Stimulated activated CD8-positive, alpha-beta memory T cell treated with anti-CD3 and anti-CD28 coated beads, Interleukin-15, amount 100 ng/mL, for 48 hours (primary cell): ENCODE measurements at places on chromosomes 6 and 20.

DNA sequence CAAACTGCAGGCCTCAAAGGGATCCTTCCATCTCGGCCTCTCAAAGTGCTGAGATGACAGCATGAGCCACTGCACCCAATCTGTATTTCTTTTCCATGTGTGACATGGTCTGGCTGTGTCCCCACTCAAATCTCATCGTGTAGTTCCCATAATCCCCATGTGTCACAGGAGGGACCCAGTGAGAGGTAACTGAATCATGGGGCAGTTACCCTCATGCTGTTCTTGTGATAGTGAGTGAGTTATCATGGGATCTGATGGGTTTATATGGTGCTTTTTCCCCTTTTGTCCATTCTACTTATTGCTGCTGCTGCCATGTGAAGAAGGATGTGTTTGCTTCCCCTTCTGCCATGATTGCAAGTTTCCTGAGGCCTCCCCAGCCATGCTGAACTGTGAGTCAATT lies 10.3 kb upstream of the BRPF3 start:
- no peak for DNase-seq

GRCh38 chr6:36984581-36985416 lies 1.2 kb downstream of the MTCH1 start:
- DNase-seq, result peak; percentile 62

GRCh38 chr6:88378639-88379038 lies 212.5 kb upstream of the CNR1 start:
- no peak for DNase-seq

DNA sequence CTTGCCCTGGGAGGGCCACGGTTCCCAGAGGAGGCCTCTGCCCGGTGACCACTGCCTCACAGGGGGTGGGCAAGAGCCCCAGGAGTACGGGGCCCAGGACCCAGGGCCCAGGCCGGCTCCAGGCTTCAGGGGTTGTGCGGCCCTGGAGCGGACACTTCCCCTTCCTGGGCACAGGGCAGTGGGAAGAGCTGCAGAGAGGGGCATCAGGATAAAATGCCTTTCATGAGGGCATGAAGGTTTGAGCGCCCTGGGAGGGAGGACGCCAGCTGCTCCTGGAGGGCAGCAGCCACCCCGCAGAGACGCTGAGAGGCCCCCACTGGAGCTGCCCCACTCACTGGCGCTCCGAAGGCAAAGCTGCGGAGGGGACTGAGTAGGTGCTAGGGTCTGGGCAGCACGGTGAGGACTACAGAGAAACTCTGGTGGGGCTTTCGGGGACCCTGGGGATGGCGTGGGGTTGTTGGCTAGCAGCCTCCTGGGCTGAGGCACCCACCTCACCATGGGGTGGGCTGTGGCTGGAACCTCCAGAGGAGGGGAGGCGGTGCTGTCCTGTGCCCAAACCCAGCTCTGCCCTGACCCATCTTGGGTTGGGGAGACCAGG lies 10.4 kb downstream of the LAMA5 start:
- DNase-seq, result no peak

GRCh38 chr6:89346433-89346832 lies 6.1 kb downstream of the UBE2J1 start:
- no peak for DNase-seq

DNA sequence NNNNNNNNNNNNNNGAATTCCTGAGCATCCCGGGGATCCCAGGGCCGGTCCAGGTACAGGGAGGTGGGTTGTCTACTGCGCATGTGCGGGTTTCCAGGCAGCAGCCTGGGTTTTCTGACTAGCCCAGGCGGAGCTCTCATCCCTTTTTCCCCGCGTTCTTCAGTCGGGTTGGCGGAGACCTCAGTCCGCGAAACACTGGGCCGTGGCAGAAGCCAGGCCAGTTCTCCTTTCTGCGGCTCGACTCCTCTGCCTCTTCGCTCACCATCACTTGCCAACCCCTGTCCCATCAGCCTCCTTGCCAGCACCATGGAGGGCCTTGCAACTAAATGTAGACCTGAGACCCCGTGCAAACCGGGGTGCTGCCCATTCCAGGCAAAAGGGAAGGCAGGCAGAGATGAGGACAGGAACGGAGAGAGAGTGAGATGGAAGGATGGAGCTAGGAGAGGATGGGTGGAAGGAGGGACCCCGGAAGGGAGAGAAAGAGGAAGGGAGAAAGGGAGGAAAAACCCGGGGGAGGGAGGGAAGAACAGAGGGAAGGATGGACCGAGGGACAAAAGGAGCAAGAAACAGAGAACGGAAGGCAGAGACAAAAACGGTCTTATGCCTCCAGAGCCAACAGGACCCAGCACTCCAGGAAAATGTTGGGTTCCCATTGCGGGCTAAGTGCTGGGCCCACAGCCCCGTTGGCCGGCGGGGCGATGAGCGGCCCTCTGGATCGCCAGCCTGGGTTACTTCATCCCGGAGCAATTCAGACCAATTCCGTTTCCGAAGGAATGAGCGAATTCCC lies 445.4 kb upstream of the DEFB115 start:
- no peak for DNase-seq

GRCh38 chr20:37346535-37347346 lies 801 bp downstream of the SRC start:
- DNase-seq, result no peak

- no peak for DNase-seq
These were observed 119.4 kb downstream of the NCOA3 start for GRCh38 chr20:47620808-47621805.

- DNase-seq, result no peak
These were observed 15.4 kb downstream of the SLC17A4 start for GRCh38 chr6:25769983-25770382.

- no peak for DNase-seq
These were observed 21.9 kb upstream of the PLN start for GRCh38 chr6:118525913-118526780.

GRCh38 chr6:97292671-97293070 lies 9.7 kb upstream of the MMS22L start:
- DNase-seq, result no peak

DNA sequence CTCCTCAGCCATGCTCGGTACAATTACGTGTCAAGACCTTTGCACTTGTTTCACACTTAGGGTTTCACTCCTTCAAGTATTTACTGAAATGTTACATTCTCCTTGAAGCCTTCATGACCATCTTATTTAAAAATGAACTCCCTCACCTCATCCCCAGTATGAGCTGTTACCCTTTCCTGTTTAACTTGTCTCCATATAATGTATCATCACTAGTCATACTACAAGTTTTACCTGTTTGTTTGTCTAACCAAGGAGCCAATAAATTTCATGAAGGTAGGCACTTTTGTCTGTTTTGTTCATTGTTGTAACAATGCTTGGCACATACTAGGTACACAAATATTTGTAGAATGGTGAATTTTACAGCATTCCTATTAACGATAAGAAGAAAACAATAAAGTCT lies 46.1 kb upstream of the MTRF1L start:
- DNase-seq, result no peak

GRCh38 chr6:2351807-2352431 lies 106.5 kb upstream of the GMDS start:
- no peak for DNase-seq

GRCh38 chr6:38499529-38500096 lies 140.1 kb downstream of the BTBD9 start:
- DNase-seq, result no peak

DNA sequence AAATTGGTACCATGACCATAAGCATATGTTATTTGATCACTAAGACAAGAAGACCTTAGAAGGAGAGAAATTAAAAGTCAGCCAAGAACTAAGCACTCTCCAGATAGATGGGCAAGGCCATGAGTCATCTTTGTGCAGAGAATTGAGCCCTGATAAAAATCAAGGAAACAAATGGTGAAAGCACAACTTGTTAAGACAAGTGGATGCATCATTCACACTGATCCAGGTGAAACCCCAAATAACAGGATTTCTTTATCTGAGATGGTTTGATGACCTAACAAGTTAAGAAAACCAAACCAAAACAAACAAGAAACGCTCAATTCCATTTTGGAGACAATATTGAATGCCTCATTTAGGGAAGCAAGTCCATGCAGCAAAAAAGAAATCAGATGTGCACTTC lies 121.6 kb downstream of the ADAT2 start:
- DNase-seq, result no peak

- no peak for DNase-seq
These were observed 80.7 kb downstream of the ANKRD60 start for GRCh38 chr20:58147628-58148370.

DNA sequence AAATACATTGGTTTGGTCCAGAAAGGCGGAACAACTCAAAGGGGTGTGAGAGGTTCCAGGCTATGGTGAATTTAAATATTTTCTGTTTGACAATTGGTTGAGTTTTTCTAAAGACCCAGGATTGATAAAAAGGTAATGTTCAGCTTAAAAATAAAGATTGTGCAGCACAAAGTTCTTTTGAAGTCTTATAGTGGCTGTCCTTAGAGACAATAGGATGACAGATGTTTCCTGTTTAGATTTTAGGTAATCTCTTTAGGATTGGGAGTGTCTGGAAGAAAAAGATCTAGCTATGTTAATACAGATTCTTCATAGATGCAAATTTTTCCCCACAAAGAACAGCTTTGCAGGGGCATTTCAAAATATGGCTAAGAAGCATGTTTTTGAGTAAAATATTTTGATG lies 119.7 kb downstream of the GRIK2 start:
- DNase-seq, result no peak

DNA sequence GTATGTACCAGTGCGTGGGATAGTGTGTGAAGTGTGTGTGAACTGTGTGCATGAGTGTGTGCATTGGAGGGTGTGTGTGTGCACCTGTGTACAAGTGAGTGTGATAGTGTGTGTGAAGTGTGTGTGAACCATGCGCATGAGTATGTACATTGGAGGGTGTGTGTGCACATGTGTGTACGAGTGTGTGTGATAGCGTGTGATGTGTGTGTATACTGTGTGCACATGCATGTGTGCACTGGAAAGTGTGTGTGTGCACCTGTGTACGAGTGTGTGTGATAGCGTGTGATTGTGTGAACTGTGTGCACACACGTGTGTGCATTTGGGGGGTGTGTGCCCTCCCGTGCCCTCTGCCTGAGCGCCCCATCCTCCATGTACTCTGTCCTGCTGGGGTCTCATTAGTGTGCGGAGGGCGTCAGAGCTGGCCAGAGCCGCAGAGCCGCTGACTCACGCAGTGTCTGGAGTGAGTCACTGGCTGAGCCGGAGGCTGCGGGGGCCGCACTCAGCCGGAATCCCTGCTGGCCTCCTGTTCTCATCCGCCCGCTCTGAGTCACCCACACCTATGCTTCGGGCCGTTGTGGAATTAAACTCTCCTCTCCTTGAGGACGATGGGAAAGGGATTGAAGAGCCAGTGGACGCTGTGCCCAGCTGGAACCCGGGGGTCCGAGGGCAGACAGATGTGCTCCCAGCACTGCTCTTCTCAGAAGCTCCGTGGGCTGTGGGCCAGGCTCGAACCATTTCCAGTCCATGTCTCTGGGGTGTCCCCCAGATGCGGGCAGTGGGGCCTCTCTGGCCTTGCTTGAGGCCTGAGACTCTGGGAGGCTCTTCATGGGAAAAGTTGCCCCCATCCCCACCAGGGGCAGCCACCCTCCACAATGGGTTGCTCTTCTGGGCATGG lies 27.3 kb upstream of the STX16 start:
- no peak for DNase-seq
